ENCODE measurements at places on chromosomes 4 and X. TPM values are rescaled to one million over a fixed set of nuclear protein-coding genes. Genes with fewer than 3 reads are reported as not detected.

Gene EFNB1
- 40.1 TPM for polyA plus RNA-seq

- DNase-seq: peak; percentile 74
These were observed at the start of gene SLBP for GRCh38 chr4:1712216-1713002. TSS of gene SLBP (minus strand) at chr4:1712319. CDS start at chr4:1712188, 131 bp downstream.

- no peak for DNase-seq
These were observed 179.6 kb downstream of the SHOX start for GRCh38 chrX:810186-810585.

Gene F11
- 0.04 TPM for polyA plus RNA-seq

Gene HSFX4
- not detected for polyA plus RNA-seq

Gene SLC6A14
- 0.03 TPM for polyA plus RNA-seq

- no peak for DNase-seq
These were observed 38.6 kb downstream of the EGFL6 start for GRCh38 chrX:13607996-13608365.

Gene TLR7
- 0.23 TPM for polyA plus RNA-seq

- DNase-seq: no peak
These were observed 136.7 kb downstream of the KDR start for GRCh38 chr4:54988655-54989054.

DNA sequence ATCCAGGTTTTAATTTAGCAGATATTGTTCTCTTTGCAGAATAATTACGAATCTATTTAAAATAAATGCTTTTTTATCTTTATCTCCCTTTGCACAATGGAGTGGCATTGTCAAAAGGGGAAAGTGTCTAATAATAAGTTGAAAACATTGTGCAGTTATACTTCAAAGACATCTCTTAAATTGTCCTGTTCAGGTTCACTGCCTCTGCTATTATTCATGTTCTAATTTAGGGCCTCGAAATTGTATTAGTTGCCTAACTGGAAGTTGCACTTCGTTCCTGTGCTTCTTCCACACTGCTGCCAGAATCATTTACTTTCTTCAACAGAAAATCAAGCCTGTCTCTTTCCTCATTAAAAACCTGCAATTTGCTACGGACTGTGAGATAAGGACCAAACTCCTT is 150.5 kb upstream of the SPRY1 start:
- DNase-seq: no peak

GRCh38 chrX:20477219-20477618 is 210.5 kb upstream of the RPS6KA3 start:
- DNase-seq: no peak

GRCh38 chr4:184958127-184958922 is 60.0 kb upstream of the HELT start:
- no peak for DNase-seq

DNA sequence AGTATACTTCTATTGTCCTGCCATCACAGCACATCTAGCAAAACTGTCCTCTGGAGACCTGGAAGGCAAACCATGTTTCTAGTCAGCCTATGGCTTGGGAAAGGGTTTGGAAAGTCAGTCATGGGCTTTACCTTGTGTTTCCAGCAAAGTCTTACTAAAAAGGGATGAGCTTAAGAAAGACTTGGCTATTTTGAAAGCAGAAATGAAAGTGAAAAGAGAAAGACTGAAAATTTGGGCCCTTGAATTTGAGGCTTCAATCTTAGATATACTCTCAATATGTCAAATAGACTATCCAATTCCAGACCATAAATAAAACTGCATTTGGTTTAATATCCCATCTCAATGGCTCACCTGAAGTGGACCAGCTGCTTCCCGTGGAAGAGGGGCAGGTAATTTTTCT is 127.9 kb downstream of the ZNF330 start:
- no peak for DNase-seq

Gene CXCL11
- polyA plus RNA-seq: 0.06 TPM

DNA sequence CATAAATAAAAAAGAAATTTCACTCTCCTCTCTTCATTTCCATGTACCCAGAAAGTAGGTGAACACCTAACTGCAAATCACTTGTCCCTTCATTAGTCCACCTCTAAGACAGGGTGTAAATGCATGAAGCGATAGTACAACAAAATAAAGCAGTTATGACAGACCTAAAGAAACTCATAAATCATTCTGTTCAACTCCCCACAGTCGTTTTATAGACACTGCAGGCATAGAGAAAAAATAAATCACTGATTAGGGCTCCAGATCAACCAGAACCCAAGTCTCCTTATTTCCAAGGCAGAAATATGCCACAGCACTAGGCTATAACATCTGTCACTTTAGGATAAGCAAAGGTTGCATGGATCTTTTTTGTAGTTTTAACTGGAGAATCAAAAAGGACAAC is 3.0 kb downstream of the RASGEF1B start:
- DNase-seq: no peak

DNA sequence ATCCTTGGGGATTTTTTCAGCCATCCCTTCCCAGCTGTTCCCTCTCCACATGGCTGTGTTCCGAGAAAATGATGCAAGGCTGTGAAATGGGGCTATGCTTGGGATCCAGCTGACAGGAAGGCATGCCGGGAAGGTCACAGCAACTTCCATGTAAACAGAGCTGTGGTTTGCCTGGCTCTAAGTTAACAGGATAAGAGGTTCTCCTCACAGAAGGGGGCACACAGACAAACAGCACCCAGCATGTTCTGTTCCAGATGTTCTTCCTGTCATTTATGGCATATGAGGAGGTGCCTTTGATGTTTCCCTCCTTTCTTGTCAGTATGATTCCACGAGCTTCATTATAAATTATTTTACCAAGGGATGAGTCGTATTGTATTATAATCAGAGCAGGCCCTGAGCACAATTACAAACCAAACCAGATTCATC is 220.7 kb downstream of the ANTXR2 start:
- DNase-seq: no peak

Gene OTC
- polyA plus RNA-seq: 0.41 TPM

Gene POF1B
- polyA plus RNA-seq: 2.2 TPM

GRCh38 chr4:176839656-176840055 is 46.9 kb upstream of the VEGFC start:
- DNase-seq: no peak

- DNase-seq: no peak
These were observed 19.9 kb downstream of the ANK2 start for GRCh38 chr4:113069212-113069892.

Gene POLN
- polyA plus RNA-seq: 1.0 TPM

Gene OTUD6A
- polyA plus RNA-seq: not detected

Gene UTP3
- polyA plus RNA-seq: 25.5 TPM

DNA sequence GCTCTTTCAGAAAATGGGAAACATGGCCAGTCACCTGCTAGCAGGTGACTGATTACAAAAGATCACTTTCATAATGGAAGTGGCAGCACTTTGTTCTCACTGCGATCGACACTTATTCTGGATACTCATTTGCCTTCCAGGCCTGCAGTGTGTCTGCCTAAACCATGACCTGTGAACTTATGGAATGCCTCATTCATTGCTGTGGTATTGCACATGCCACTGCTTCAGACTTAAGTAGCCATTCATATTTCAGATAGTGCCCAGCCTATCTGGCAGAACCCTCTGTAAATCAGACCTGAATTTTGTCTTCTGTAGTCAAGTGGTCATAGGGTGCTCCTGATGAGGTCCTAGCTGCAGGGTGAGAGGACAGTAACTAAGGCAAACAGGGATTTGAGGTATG is 23.3 kb upstream of the MGST2 start:
- DNase-seq: no peak

Gene SPANXB1
- polyA plus RNA-seq: not detected

- DNase-seq: no peak
These were observed 153.5 kb upstream of the FAM241A start for GRCh38 chr4:111991797-111992196.

DNA sequence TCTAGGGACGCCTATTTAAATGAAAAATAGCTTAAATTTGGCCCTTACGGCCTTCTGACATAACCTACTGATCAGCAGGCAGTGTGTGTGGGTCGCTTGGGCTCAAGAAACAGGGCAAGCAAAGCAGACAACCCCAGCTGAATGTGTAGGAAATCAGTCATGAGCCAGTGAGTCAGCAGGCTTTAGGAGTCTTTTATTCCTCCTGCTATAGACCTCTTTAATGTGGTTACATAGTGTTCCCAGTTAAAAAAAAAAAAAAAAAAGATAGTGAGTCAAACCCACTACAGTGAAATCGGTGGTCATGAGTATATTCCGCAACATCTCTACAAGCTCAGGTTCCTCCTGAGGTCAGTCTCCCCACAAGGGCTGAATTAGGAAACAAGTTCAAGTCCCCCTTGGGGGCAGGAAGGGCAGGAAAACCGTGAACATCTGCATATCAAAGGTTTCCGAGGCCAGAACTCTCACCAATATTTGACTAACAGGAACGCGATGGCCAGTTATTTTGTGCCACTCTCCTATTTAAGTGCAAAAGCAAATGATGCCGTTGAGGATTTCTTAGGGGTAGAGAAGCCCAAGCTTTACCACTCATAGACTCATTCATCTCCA is 32.7 kb downstream of the ACSL1 start:
- DNase-seq: no peak

Gene DKK2
- polyA plus RNA-seq: 0.63 TPM

DNA sequence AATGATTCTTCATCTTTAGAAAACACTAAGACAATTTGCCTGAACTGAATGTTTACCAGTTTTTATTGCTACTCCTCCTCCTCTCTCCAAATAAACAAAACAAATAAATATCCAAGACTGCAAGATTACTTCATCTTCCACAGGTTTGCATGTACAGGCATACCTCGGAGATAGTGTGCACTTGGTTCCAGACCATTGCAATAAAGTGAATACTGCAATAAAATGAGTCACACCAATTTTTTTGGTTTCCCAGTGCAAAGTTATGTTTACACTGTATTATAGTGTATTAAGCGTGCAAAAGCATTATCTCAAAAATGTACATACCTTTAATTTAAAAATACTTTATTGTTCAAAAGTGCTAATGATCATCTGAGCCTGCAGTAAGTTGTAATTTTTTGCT is 53.3 kb downstream of the FBXL5 start:
- DNase-seq: no peak

GRCh38 chrX:18394477-18394876 is 30.9 kb upstream of the CDKL5 start:
- DNase-seq: no peak

- DNase-seq: no peak
These were observed 838.2 kb downstream of the RAPGEF2 start for GRCh38 chr4:159941076-159941475.

DNA sequence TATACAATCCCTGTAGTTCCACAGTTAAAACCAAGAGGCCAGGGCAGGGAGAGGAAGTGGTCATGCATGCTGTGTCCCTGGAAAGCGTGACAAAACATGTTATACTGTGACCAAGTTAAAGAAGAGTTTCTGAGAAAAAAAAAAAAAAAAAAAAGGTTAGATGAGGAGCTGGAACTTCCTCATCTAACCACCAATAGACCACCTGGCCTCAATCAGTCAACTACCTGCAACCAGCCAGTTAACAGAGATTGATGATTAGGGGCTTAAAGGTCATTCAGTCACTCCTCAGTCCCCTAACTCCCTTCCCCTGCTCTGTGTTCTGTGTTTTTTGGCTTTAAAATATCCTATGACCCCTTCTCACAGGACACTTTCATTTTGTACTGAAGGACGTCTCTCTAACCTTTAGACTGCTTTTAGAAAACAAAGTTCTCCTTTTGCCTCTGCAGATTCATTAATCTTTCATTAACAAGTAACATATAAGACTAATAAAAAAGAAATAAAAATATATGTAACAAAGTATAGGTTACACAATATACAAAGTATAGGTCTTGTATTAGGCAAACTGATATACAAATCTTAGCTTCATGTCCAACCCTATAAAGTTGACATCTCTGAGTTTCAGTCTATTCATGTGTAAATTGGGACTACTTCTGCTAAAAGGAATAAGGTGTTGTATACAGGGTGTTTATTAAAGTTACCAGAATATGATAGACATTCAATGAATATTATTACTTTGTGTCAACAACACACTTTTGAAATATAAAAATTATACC is 179.1 kb upstream of the NDST4 start:
- no peak for DNase-seq

Gene PPP1R3F
- polyA plus RNA-seq: 9.8 TPM

DNA sequence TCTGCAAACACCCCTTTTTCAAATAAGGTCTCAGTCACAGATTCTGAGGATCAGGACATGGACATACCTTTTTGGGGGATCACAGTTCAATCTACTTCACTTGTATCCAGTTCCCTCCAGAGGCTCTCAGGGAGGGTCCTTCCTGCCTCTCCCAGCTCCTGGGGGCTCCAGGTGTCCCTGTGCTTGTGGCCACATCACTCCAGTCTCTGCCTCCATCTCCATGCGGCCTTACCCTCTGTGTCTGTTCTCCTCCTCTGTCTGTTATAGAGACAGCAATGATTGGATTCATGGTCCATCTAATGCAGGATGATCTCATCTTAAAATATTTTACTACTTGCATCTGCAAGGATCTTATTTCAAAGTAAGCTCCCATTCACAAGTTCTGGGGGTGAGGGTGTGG is 269.6 kb downstream of the ASMT start:
- no peak for DNase-seq

DNA sequence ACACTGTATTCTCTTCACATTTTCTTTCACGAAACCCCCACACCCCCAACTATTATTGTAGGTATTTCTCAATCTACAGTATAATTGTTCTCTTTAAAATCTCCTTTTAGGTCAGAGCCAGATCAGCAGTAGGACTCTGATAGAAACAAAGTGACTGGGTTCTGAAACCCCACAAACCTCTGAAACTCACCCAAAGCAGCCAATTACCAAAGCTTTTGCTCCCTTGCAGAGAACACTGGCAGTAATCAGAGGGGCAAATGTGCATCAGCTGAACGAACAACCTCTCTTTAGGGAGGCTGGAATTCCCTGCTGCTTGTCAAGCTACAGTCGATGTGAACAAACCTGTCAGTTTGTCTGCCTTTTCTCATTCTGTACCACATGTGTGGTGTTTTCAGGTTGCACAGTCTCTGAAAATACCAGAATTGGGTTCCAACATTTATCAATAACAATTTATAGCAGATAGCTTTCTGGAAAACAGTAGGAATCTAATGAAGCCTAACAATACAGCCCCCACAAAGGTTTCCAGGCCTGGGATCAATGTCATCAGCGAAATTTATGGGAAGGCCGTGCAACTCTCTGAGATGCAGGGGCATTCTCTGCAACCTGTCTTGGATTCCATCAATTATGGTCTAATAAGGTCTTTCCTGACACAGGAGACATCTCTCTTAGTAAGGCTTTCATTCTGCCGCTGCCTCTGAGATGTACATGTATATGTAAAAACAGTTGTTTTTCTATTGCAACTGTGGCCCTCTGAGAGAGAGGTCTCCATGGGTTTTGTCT is 395.9 kb downstream of the GPAT3 start:
- DNase-seq: no peak

DNA sequence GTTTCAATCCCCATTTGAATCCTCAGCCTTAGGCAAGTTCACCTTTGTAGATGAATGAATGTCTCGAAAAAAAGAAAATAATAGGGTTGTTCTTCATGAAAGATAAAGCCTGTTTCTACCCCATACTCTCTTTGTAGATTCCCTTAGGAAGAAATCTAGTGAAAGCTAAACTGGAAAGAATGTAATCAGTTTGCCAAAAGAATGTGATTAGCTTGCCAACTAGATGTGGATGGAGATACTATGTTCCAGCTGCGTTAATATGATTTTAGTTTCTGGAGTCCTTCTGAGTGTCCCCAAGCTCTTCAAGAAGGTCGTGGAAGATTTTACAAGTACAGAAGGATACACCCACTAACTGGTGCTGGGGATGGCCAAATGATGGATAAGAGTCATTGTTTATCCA is 162.3 kb upstream of the EDNRA start:
- DNase-seq: no peak

Gene PDGFC
- 23.4 TPM for polyA plus RNA-seq

GRCh38 chr4:4578981-4579380 is 37.1 kb upstream of the STX18 start:
- no peak for DNase-seq

- DNase-seq: no peak
These were observed 4.8 kb downstream of the SH3BP2 start for GRCh38 chr4:2797545-2798305.

Gene PABPC4L
- 1.6 TPM for polyA plus RNA-seq

Gene IL1RAPL2
- 0.24 TPM for polyA plus RNA-seq

Gene OPHN1
- 4.3 TPM for polyA plus RNA-seq

All from urinary bladder (tissue), 4 donors.